ENCODE measurements at places on chromosomes 16 and 17.

DNA sequence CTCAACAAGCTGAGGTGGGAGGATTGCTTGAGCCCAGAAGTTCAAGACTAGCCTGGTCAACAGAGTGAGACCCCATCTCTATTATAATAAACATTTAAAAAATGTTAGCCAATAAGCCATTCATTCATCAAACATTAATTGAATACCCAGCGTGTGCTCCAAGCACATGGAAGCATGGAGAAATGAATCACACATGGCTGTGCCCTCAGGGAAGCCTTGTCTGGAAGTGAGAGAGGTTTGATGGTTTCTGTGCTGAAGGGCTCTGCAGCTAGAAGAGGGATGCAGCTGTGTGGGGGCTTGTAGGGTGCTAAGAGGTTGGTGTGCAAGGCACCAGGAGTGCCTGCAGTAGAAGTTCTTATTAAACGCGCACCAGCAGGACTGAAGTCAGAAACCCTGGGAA is 11.2 kb downstream of the CYB5D2 start:
- DNase-seq: no peak

- no peak for DNase-seq
Observed at GRCh38 chr16:72568502-72568901, 396.5 kb upstream of the PMFBP1 start.

GRCh38 chr17:51132964-51133319 is 12.3 kb upstream of the SPAG9 start:
- no peak for DNase-seq

DNA sequence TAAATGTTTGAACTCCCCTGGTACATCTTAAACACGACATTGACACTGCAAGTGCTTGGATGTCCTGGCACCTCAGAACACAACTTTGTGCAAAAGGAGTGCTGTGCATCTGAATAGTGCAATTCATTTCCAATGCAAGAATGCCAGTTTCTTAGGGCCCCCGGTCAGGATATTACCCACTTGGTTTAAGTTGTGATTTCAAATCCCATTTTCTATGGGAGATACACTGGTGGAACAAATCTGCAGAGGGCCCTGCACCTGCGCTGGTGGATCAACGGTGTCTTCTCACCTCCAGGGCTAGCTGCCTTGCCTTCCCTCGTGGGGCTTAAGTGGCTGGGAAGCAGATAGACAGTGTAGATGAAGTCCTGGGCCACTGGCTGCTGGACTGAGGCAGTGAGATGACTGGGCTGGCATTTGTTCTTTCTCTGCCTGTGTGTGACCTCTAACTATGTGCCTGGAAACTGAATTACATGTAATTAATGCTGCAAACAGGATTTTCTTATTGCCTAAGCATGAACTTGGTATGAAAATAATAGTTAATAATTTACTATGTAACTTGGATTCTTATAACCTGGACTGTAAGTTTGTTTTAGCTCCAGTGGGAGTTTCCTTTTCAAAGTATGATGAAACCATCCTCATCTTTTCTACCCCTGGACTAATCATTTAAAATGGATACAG is 20.9 kb downstream of the HAPSTR1 start:
- DNase-seq: no peak

GRCh38 chr17:76550712-76551615 is 11.1 kb downstream of the PRCD start:
- DNase-seq: no peak
